ENCODE measurements at places on chromosomes 6 and 20. TPM values are rescaled to one million over a fixed set of nuclear protein-coding genes. Genes with fewer than 3 reads are reported as not detected.
A peak's percentile ranks its signal among the peaks of the same experiment; 100 is the strongest.

DNA sequence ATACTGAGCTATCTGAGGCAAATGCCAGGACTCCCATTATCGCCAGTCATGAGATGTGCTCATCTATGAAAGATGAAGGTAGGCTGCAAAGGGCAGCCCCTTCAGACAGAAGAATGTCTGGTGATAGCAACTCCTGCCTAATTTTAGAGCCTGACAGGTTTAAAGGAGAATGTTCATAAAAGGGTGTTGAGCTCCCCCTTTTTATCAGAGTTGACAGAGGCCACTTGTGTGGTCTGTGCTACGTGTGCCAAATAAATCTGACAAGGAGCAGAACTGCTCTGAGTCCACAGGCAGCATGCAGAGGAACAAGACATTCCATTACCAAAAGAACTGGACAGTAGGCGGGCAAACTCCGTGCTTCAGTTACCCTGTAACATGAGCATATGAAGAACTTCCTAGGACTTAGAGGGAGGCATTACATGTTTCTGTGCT is 101.8 kb downstream of the PREP start:
- peak; percentile 46 for DNase-seq

DNA sequence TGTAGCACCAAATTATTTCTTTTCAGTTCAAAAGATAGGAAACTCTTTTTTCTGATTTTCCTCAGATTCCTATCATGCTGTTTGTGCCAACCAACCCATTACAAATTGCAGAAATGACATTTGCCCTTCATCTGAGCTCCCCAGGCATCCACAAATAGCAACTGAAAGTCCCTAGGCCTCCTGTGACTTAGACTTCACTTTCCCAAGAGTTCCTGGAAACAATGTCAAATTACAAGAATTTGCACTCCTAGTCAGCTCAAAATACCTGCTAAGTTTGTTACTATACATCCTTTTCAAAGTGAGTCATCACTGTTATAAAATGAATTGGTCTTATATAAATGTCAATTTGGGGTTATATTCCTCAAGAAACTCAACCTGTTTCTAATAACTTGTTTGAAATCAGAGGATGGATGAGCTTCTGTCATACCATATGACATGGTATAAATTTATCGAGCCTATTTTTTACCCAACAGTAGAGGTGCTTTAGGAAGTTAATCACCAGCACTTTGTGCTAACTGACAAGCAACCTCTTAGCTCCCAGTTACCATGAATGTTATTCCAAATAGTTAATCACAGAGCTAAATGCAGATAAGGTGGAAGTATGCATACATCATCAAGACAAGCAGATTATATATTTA is 256.5 kb downstream of the HACE1 start:
- no peak for DNase-seq

DNA sequence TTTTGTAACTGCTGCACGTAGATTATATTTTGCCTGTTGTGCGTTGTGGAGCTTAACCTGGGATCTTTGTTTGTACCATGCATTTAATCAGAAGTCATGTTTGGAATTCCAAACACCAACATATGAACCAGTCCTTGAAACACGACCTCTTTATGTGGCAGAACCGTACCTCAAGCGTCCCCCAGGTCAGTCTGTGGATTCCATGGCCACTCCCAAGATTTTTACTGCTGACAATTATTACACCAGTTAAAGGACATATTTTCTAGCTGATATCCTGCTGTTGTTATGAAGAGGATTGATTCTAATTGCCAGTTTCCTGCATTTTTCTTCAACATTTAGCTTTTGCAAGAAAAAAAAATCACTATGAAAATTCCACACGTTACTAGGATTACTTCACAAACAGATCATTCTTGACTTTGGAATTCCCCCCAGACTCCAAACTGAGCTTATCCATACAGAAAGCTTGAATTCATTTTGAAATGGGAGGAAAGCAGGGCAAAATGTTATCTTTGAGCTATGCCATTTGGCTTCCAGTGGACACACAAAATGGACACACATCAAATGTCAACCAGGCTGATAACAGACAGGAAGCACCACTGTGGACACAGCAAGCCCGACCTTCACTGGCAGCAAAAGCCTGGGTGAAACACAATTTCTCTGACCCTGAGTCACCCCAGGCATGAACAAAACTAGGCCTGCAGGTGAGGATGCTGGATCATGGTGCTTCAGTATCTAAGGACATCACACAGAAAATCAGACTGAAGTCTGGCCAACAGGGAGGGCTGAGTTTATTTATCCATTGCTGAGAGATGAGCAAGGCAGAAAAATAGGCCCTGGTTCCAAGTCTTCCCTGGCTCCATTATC is 542.9 kb upstream of the JAG1 start:
- peak; percentile 58 for DNase-seq

GRCh38 chr6:81517455-81517854 is 235.0 kb downstream of the TENT5A start:
- DNase-seq, result no peak

- peak; percentile 97 for DNase-seq
Observed at GRCh38 chr6:154164397-154164796, 125.4 kb downstream of the OPRM1 start.

DNA sequence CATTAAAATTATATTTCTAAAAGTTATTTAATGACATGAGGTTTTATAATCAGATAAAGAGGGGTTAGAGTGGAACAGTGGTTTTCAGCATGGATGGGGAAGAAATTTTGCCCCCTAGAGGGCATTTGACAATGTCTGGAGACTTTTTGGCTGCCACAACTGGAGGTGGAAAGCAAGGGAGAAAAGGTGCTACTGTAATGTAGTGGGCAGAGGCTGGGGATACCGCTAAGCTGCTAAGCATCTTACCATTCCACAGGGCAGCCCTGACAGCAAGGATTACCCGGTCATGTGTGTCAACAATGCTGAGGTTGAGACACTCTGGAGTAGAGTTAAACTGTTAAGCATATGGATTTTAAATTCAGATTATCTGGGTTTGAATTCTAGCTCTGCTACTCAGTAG is 52.9 kb upstream of the FABP7 start:
- peak; percentile 51 for DNase-seq

DNA sequence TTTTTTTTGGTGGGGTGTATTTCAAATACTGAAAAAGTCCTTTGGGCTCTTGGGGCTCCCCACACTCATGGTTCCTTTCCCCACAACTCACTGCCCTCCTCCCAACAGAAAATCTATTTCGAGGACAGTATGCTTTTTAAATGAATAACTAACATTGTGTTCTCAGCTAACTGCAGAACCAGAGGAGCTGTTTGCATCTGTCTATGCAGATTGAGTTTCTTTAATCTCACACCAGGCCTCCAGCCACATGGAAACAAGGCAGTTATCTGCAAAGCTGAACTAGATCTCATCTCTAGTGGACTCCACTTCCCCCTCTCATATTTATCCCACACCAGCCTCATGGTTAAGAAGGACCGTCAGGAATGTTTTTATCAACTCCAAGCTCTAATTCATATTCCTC is 955.1 kb downstream of the KIF16B start:
- DNase-seq, result peak; percentile 15

GRCh38 chr6:32151863-32152768 is at the start of gene PRRT1:
PRRT1 (minus strand) TSS chr6:32151939; CDS start chr6:32151827, 112 bp downstream.
- no peak for DNase-seq

DNA sequence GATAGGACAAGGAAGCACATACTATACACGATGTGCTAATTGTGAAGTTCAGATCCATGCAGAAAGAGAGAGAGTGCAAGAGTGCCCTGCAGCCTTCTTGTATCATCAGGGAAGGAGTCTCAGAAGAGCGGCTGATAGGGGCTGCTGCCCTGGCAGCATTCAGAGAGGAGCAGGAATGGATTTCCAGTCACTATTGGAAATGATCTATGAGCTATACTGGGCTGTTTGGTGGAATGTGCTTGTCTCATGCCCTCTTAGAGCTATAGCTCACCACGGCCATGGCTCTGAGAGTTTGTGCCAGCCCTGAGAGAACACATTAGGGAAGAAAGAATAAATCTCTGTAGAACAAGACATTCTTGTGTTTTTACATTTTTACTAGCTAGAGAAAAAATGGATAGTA is 212.6 kb upstream of the RAB32 start:
- no peak for DNase-seq

The COL9A3 gene
- 37.1 TPM for total RNA-seq

The ENPP4 gene
- 5.1 TPM for total RNA-seq

The RSPH9 gene
- total RNA-seq, result 0.48 TPM

Data from umbilical cord (tissue), 2 donors.